ENCODE measurements at places on chromosomes 5 and 9.

DNA sequence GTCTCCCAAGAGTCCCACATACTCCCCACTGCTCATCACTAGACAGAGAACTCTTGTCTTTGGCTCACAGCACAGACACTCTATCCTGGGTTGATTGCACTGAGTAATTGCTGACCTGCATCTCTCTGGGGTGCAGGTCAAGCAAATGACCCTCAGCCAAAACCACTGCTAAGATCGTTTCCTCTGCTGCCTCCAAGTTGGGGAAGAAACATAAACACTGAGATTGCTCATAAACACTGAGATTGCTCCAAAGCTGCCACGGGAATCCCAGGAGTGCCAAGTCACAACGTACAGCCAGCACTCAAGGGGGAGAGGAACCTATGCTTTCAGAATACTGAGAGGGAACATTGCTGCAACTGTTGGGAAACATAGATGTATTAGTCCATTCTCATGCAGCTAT, 1402.1 kb upstream of the ACO1 start:
- H3K4me1 ChIP-seq = no peaks in the 10 kb centered on the region
- no peaks in the 10 kb centered on the region for H3K36me3 ChIP-seq
- no peaks in the 10 kb centered on the region for H3K27me3 ChIP-seq
- no peak overlapping the region for H3K4me3 ChIP-seq

GRCh38 chr5:621341-621761, 9.2 kb downstream of the CEP72 start:
- H3K4me3 ChIP-seq = no peak overlapping the region
- H3K27me3 ChIP-seq = no peaks in the 10 kb centered on the region
- no peak overlapping the region for H3K27ac ChIP-seq
- H3K36me3 ChIP-seq = peaks cover 6% of the 10 kb centered on the region
- peak; percentile 46 for DNase-seq

DNA sequence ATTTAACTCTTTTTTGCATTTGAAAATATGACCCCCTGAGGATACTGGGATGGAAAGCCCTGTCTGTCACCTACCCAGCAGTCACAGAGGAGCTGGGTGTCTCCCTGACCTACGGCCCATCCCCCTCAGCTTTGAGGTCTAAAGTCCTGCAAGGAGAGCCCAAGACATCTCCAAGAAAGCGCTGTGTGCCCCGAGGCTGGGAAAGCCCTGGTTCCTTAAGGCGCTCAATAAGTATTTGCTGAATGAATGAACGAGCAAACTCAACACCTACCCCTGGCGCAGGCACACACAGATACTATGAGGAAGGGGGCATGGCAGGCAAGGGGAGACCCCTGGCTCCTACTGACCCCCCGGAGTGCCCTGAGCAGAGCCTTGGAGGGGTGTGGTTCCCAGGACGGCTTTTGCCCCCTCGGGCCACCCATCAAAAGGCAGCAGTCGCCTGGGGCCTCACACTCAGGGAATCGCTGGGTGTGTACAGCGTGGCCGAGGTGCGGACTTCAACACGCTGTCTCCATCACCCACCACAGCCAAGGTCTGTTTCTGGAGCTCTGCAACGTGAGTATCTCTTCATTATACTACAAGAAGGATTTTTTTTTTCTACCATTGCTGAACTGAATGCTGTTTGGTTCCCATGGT, 211.6 kb downstream of the ERCC6L2 start:
- H3K4me3 ChIP-seq = no peak overlapping the region
- H3K4me1 ChIP-seq = no peaks in the 10 kb centered on the region
- H3K27me3 ChIP-seq = no peaks in the 10 kb centered on the region
- no peaks in the 10 kb centered on the region for H3K36me3 ChIP-seq
- no peak overlapping the region for H3K27ac ChIP-seq

DNA sequence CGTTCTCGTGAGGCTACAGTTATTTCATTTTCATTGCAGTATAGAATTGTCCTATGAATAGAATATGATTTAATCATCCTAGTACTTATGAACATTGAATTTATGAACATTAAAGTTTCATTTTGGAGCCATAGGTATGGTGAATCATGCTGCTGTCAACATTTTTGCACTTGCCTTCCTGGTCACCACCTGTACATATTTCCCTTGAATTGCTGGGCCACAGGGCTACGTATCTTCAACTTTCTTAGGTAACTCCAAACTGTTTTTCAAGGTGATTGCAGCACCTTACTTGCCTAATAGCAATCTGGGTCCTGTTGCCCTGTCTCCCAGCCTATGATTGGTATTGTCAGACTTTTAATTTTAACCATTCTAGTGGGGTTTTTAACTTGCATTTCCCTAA, 6.5 kb upstream of the RNF145 start:
- no peaks in the 10 kb centered on the region for H3K27me3 ChIP-seq
- no peak for DNase-seq
- H3K36me3 ChIP-seq = no peaks in the 10 kb centered on the region

DNA sequence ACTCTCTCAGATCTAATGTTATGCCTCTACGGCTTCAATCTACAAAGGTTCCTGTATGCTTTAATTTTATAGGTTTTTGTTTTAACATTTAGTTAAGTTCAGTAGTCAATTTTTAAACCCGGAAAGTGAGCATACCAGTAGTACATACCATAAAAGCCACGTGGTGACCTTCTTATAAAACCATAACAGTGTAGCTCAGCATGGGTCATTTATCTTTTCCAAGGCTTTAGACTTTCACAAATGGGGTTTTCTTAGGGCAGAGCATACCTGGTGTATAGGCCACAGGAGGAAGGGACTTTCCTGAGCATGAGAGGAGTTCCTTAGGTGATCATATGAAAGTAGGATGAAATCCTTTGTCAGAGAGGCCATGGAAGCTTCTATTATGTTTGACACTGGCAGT, 23.2 kb downstream of the ECM2 start:
- H3K27ac ChIP-seq = no peak overlapping the region
- no peaks in the 10 kb centered on the region for H3K36me3 ChIP-seq
- no peak overlapping the region for H3K4me3 ChIP-seq
- no peak for DNase-seq
